ENCODE measurements at places on chromosomes 11 and 22.

GRCh38 chr22:19863571-19863970, 8.9 kb upstream of the GNB1L start:
- DNase-seq: no peak

DNA sequence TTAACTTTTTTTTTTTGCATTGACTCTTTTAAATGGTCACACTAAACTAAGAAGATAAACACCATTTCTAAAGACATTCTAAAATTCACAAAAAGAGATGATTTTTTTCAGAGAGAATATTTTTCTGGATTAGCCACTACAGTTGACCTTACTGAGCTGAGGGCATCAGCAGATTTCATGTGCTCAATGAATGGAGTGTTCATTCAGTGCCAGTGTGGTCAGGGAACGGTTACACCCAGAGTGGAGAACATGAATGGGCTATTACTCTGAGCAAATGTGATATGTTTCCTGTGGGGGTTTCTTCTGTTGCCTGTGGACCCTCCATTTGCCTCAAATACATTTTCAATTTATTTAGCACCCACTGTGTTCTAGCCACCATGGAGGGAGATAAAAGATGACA, 19.1 kb downstream of the PKNOX2 start:
- no peak for DNase-seq

DNA sequence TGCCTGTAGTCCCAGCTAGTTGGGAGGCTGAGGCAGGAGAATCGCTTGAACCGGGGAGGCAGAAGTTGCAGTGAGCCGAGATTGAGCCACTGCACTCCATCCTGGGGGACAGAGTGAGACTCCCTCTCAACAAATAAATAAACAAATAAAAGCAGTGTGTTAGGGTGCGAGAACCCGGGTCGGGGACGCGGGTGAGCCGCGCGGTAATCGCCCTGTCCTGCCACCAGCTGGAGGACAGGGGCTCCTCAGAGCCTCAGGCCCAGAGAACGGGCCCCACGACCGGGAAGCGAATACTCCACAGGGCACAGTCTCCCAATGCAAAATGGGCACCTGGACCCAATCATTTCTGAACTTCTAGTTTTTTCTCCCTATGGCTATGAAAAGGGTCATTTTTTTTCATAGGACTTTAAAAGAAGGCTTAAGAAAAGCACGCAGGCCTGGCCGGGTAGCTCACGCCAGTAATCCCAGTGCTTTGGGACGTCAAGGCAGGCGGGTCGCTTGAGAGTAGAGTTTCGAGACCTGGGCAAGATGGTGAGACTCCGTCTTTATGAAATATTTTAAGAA, 744 bp upstream of the MCM5 start:
- DNase-seq: no peak

DNA sequence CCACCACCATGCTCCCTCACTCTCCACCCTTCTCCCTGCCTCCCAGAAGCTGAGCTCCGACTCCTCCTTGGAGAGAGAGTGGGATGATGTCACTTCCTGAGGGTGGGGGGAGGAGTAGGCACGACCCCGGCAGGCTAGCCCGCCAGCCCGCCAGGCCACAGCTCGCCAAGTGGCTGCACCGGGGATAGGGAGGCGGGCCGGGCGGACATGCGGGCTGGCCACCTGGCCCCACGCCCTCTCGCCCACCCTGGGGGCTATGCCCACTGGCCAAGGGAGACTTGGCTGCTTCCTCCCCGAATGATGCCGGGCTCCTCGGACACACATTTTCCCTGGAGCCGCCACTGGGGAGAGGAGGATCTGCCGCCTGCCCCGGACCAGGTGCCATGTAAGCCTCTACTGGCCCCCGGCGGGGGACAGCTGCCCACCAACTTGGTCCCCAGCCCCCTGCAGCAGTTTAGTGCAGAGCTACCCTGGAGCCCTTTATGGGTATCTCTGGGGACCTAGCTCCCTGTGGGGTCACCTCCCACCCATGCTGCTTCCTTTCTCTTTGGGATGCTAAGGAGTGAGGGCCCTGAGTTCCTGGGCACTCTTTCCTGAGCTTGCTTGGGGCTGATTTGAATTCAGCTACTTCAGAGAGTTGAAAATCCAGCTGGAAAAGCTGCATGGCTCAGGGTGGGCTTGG, 33.7 kb upstream of the MYRF start:
- no peak for DNase-seq

DNA sequence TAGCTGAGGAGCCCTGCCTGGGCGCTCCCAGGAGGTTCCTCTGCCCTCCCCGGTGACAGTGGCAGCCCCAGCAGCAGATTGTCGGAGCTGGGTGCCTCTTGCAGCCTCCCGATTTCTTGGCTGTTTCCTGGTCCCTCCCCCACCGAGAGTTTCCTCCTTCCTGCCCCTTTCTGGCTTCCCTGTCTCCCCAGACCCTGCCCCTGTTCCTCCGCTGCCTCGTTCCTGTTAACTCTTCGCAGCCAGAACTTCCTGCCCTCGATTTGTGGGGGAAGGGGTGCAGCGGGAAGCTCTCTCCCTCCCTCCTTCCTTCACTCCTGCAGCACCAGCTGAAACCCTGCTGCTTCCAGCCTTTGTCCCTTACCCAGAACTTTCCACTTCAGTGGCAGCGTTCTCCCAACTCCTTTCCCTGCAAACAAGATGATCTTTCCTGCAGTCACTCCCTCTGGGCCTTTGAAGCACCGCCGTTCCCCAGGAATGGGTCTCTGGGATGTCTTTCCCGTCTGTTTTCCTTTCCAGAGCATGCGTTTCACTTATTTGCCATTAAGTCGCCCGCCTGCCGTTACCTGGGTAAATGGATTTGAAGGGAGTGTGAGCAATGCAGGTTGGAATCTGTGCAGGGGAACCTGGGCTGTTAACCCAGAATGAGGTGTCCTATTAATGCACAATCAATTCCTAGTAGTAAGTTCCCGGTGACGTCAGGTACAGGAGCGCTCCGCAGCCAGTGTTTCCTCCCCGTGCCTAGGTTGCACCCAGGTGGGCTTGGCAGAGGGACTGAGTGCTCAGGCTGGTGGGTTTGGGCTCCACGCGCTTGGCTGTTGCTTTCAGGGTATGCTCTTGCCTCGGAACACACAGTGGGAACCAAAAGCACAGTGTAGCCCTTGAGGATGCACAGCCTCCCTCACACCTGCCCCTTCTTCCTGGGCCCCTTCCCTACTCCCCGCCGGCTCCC, 4.3 kb downstream of the GRK2 start:
- DNase-seq: peak; percentile 48

- DNase-seq: no peak
Observed at GRCh38 chr22:17949642-17950473, 74.5 kb downstream of the MICAL3 start.

All from C1 segment of cervical spinal cord (tissue), 14 donors.